Naive thymus-derived CD8-positive, alpha-beta T cell (primary cell): ENCODE measurements at places on chromosomes 12 and 14. TPM values are rescaled to one million over a fixed set of nuclear protein-coding genes. Genes with fewer than 3 reads are reported as not detected.

NEK9 gene
- total RNA-seq: 134 TPM

MTHFD1 gene
- total RNA-seq: 38.6 TPM

MYO1A gene
- 0.39 TPM for total RNA-seq

DNA sequence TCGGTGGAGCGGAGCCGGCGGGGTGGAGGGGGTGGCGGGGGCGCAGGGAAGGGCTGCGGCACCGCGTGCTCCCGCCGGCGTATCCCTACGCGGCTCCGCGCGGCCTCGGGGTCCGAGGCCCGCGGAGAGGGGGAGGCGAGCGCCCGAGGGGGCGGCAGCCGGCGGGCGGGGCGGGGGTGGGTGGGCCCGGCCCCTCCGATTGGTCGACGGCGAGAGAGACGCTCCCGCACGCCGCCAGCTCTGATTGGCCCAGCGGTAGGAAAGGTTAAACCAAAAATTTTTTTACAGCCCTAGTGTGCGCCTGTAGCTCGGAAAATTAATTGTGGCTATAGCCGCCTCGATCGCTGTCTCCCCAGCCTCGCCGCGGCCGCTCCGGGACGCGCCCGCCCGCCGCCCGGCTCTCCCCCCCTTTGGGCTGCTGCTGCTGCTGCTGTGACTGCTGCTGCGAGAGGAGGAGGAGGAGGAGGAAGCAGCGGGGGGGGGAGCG, at the start of gene FOXG1:
TSS of gene FOXG1 (plus strand) at position 319 of the 487 bp plus-strand sequence. CDS start 493 bp downstream, outside the sequence.
- peaks cover 64% of the 10 kb centered on the region for H3K27me3 ChIP-seq
- H3K4me3 ChIP-seq: peak within 1 kb of the TSS; percentile 75
- H3K27ac ChIP-seq: no peak within 1 kb of the TSS
- H3K36me3 ChIP-seq: peaks cover 28% of the 10 kb centered on the region
- no peak for DNase-seq

- H3K36me3 ChIP-seq: no peaks in the 10 kb centered on the region
- DNase-seq: no peak
- H3K4me1 ChIP-seq: peaks cover 13% of the 10 kb centered on the region
- H3K4me3 ChIP-seq: no peak overlapping the region
Observed at GRCh38 chr14:104782086-104782807, 13.3 kb downstream of the AKT1 start.

DNA sequence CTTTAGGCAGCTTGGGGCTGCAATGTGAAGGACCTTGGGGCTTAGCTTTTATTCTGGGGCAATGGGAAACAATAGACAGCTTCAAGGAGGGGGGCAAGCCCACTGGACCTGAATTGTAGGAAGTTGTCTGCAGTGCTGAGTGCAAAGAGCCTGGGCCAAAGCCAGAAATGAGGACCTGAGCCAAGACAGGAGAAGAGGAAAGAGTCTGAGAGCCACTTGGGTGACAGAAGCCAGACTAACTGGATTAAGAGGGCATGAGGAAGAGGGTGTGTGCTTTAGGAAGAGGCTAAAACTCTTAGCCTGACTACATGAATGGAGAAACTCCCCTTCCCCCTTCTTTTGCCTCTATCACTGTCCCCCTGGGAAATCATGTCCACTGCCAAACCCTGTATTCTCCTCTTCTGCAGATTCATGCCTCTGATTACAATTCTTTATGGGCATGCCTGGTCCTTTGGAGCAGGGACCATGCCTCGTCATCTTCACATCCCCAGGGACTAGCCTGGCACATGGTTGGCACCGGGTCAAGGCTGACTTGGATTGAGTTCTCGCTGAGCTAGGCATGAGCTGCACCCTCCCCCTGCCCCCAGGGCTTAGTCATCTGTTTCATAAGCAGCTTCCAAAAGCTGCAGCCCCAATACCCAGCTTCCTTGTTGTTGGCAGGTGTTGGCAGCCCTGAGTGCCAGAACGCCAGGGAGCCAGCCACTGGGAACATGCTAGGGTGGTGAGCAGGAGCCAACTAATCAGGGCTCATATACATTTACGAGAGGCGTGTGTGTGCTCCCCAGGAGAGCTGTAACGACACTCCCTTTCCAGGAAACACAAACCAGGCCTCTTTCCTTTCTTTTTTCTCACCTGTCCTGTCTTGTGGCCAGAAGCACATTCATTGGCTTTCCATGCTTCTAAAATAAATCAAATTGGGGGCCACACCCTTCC, 27.7 kb upstream of the JDP2 start:
- no peaks in the 10 kb centered on the region for H3K27me3 ChIP-seq
- peaks cover 2% of the 10 kb centered on the region for H3K36me3 ChIP-seq
- H3K4me3 ChIP-seq: no peak overlapping the region
- H3K27ac ChIP-seq: no peak overlapping the region
- H3K4me1 ChIP-seq: no peaks in the 10 kb centered on the region

DNA sequence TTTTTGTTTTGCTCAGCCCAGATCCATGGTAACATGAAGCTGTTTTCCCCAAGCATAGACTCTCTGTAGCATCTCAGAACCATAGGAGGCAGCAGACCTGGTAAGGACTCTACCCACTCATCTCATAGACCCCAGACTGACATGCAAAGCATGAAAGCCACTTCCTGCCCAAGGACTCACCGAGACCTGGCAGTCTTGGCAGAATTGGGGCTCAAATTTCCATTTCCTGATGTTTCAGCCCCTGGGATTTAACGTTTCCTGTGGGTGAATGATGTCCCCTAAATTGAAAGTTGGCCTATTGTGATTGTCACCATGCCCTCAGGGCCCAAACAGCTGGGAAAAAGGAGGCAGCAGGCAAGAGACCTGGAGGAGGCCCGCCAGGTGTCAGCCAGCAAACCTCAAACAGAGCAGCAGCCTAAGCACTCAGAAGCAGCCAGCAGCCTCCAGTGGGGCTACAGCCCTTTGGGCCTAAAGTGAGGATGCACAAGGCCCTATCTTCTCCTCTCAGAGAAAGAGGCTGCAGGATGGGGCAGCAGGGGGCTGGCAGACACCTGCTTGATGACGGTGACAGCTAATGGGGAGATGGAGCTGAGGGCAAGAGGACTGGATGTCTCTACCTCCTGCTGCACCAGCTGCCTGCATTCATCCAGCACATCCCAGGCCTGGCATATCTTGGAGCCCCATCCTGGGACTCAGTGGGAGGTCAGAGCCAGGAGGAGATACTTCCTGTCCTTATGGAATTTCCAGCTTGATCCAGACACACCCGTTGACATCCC, 8.5 kb downstream of the KRT85 start:
- H3K4me3 ChIP-seq: peak overlapping the region; percentile 62
- H3K27me3 ChIP-seq: no peaks in the 10 kb centered on the region
- no peaks in the 10 kb centered on the region for H3K36me3 ChIP-seq
- no peak for DNase-seq
